ENCODE measurements at places on chromosomes 3 and 15. TPM values are rescaled to one million over a fixed set of nuclear protein-coding genes. Genes with fewer than 3 reads are reported as not detected.

GABRB3 gene
- 9.1 TPM for polyA plus RNA-seq

DNA sequence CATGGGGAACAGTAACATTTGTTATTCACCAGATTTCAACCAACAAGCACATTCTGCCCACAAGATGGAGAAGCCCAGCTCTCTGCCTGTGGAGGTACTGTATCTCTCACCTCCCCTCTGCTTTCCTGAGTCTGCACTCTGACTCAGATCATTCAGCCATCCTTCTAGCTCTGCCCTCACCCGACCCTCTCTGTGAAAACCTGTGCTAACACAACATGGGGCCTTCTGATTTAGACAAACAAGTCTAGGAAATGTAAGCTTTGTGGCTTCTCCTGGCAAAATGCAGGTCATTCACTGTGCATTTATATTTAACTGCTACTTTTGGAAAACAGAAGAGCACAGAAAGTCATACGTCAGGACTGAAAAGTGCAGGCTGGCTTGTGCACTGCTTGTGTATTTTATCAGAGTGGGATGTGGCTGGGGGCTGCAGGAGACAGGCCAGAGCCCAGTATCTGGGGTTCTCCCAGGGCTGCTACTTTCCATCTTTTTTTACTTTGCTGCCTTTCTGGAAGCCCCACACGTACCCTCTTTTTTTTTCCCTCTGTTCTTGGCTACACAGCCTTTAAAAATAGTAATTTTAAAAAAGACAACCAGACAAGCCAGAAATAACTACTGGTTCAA is 50.8 kb downstream of the SUSD5 start:
- no peak for DNase-seq

DNA sequence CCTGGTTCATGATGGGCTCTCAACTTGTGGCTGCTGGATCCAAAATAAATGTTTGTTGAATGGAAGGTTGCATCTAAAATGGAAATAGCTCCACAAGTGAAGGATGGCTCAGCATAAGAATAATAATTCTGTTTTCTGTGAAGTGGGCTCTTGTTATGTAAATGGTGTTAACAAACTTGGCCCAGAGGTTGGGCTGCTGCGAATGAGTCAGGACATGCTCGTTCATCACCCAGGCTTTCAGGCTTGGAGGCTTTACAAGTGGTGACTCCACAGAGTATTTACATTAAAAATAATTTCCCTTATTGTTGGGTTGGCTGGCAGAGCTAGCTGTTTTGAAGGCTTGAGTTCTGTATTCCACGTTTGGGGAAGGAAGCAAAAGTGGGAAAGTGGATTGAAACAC is 60.5 kb downstream of the ITGB5 start:
- DNase-seq: no peak

DNA sequence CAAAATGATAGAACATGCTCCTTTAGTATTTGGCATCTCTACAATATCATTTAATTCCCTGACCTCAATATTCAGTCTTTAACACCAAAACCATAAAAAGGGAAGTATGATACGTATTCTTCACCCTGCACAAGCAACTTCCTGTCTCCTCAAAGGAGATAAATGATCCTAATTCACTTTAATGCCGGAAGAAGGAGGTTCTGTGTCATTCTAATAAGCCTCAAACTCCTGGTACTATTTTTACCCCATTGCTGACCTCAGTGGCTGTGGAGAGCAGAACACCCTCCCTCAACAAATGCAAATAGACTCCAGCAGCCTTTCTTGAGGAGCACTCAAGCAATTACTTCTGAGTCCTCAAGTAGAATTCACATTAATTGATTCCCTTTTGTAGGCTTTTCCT is 173.3 kb downstream of the TMEM108 start:
- DNase-seq: no peak

GRCh38 chr3:43004282-43004681 is 25.2 kb downstream of the GASK1A start:
- no peak for DNase-seq

DNA sequence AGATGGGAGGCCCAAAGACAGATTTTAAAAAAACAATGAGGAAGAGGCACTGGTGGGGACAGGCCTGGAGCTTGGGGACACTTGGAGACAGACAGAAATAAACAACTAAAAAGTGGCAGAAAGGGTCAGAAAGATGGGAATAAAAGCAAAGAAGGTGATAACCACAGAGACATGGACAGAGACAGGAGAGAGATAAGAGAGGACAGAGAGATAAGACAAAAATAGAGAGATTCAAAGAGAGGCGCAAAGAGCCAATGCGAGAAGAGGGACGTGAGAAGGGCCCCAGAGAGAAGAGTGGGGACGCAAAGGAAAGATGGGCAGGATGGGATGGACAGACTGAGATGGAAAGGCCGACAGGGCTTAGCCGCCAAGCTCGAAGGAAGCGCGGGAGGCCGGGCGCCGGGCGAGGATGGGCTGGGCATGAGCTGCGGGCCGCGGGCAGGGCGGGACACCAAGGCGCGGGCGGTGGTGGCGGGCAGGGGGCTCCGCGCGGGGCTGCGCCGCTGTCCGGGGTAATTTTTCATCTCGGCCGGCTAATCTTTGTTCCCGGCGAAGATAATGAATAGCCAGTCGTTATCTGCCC is 3.1 kb upstream of the GATA2 start:
- DNase-seq: no peak

DNA sequence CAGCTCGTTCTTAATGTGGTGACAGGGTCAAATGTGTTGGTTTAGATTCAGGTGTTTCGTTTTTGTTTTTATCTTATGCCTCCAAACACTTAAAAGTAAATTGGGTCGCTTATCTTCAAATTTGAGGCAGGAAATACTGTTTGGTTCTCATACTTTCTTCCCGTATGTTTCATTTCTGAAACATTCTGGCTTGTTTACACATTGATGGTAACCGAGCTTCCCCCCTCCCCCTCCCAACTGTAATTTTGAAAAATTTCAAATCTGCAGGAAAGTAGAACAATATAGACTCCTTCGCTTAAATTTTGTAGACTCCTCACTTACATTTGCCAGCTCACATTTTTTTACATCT is 64.9 kb downstream of the CMTM8 start:
- no peak for DNase-seq

Data from right renal cortex interstitium (tissue), 3 donors.